ENCODE measurements at places on chromosomes 12 and 14. TPM values are rescaled to one million over a fixed set of nuclear protein-coding genes. Genes with fewer than 3 reads are reported as not detected.

DNA sequence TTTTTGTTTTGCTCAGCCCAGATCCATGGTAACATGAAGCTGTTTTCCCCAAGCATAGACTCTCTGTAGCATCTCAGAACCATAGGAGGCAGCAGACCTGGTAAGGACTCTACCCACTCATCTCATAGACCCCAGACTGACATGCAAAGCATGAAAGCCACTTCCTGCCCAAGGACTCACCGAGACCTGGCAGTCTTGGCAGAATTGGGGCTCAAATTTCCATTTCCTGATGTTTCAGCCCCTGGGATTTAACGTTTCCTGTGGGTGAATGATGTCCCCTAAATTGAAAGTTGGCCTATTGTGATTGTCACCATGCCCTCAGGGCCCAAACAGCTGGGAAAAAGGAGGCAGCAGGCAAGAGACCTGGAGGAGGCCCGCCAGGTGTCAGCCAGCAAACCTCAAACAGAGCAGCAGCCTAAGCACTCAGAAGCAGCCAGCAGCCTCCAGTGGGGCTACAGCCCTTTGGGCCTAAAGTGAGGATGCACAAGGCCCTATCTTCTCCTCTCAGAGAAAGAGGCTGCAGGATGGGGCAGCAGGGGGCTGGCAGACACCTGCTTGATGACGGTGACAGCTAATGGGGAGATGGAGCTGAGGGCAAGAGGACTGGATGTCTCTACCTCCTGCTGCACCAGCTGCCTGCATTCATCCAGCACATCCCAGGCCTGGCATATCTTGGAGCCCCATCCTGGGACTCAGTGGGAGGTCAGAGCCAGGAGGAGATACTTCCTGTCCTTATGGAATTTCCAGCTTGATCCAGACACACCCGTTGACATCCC, 8.5 kb downstream of the KRT85 start:
- peak; percentile 64 for DNase-seq

- DNase-seq: peak; percentile 74
Observed at GRCh38 chr14:22070119-22070982, 396.7 kb upstream of the OR4E1 start.

GRCh38 chr14:103206836-103207387, 83.7 kb downstream of the TNFAIP2 start:
- no peak for DNase-seq

DNA sequence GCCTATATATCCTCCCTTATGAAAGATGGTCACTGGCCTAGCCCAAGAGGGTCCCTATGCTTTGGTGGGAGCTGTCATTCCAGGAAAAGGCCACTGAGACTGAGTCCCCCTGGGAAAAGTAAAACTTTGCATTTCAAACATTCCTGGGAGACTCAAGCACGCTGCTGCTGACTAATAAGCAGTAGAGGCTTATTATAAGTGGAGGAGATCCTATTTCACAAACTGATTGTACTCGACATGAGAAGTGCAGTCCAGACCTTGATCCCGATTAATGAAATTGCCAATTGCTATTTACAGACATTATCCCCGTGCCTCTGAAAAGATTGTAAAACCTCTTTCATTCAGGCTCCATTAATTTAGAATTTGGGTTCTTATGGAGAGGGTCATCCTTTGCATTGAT, 96.6 kb downstream of the EMP1 start:
- DNase-seq: no peak

MFAP5 gene
- not detected for total RNA-seq

DNA sequence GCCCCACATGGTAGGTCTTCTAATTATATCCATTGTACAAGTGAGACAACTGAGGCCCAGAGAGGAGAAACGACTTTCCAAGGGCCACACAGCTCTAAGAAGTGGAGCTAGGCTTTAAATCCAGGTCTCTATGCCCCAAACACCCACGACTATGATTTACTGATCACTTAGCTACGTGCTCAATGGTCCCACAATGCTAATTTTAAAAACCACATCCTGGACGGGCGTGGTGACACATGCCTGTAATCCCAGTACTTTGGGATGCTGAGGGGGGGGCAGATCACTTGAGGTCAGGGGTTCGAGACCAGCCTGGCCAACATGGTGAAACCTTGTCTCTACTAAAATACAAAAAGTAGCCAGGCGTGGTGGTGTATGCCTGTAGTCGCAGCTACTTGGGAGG, 8.4 kb upstream of the MLEC start:
- peak; percentile 53 for DNase-seq

TTC6 gene
- total RNA-seq: not detected

DNA sequence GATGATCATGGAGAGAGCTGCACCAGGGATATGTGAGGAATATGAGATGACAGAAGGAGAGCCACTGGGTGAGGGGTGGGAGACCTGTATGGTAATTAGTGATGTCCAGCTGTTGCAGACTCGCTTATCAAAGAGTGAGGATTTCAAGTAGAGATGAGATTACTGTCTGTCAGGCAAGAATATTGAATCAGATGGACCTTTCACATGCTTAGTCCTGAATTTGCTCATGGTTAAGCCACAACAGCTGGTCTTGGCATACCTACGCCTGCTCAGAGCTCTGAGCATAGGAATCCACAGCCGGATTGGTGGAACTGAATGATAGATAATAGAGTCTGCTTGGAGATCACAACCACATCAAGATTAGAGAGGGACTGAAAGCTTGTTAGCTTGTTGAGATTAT, 115.2 kb upstream of the ARHGAP5 start:
- DNase-seq: no peak

EML1 gene
- 0.56 TPM for total RNA-seq
